A549 treated with ZK216348 at 1 μM for 4 hours (cell line): ENCODE measurements at places on chromosomes 1 and 21. TPM values are rescaled to one million over a fixed set of nuclear protein-coding genes. Genes with fewer than 3 reads are reported as not detected.

The RGSL1 gene
- total RNA-seq = not detected in 5 replicates

The SLC44A5 gene
- total RNA-seq = 0.09 to 0.14 TPM (median 0.11 TPM) in 3 of 5 replicates, not detected in the others

The F3 gene
- 3.1 to 4.0 TPM (median 3.4 TPM) in 5 replicates for total RNA-seq

The AGPAT3 gene
- 13.8 to 25.8 TPM (median 24.2 TPM) in 5 replicates for total RNA-seq

The PPM1J gene
- 0.50 to 1.4 TPM (median 1.3 TPM) in 5 replicates for total RNA-seq

The PGLYRP4 gene
- total RNA-seq = not detected in 5 replicates

The BEND5 gene
- not detected in 5 replicates for total RNA-seq

The DNAI4 gene
- total RNA-seq = 0.37 to 1.4 TPM (median 0.47 TPM) in 5 replicates

The MTARC1 gene
- total RNA-seq = 8.2 to 12.0 TPM (median 9.9 TPM) in 5 replicates

The ATP5PO gene
- total RNA-seq = 131 to 153 TPM (median 146 TPM) in 5 replicates

The LENEP gene
- not detected in 5 replicates for total RNA-seq
